ENCODE measurements at places on chromosomes 11 and 22.

- DNase-seq, result no peak
Observed at GRCh38 chr11:86099874-86100273, 31.0 kb upstream of the PICALM start.

DNA sequence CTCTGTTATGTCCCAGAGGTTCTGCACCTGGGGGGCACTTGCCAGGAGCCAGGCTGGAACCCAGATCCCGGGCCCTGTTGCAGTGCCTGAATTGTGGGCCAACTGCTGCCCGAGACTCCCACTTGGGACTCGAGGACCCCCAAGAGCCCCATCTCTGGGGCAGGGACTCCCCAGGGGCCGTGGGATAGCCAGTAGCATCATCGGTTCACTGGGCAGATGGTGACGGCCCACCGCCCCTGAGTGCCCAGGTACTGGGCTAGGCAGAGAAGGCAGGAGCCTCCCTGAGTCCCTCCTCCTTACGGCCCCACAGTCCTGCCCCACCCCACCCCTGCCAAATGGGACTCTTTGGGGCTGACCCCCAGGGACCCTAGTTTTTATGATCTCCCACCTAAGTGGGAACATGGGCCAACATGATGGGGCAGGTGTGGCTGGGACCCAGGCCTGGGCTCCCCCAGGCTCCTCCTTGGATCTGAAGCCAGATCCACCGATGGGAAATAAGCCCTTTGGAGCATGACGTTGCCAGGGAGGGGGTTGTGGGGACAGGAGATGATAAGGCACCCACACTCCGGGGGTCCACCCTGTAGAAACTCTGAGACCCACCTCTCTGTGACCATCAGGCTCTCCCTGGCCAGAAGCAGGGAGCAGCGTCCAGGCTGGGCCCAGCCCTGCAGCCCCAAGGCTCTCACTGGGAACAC, 94.5 kb upstream of the FGF3 start:
- no peak for DNase-seq

- no peak for DNase-seq
Observed at GRCh38 chr11:17578958-17579357, 31.9 kb downstream of the OTOG start.

- DNase-seq, result no peak
Observed at GRCh38 chr11:12089041-12089440, 21.3 kb upstream of the MICAL2 start.

GRCh38 chr11:9069862-9070470, 21.4 kb downstream of the SCUBE2 start:
- DNase-seq, result no peak

GRCh38 chr11:130431331-130431773, 2.9 kb upstream of the ADAMTS8 start:
- peak; percentile 18 for DNase-seq

DNA sequence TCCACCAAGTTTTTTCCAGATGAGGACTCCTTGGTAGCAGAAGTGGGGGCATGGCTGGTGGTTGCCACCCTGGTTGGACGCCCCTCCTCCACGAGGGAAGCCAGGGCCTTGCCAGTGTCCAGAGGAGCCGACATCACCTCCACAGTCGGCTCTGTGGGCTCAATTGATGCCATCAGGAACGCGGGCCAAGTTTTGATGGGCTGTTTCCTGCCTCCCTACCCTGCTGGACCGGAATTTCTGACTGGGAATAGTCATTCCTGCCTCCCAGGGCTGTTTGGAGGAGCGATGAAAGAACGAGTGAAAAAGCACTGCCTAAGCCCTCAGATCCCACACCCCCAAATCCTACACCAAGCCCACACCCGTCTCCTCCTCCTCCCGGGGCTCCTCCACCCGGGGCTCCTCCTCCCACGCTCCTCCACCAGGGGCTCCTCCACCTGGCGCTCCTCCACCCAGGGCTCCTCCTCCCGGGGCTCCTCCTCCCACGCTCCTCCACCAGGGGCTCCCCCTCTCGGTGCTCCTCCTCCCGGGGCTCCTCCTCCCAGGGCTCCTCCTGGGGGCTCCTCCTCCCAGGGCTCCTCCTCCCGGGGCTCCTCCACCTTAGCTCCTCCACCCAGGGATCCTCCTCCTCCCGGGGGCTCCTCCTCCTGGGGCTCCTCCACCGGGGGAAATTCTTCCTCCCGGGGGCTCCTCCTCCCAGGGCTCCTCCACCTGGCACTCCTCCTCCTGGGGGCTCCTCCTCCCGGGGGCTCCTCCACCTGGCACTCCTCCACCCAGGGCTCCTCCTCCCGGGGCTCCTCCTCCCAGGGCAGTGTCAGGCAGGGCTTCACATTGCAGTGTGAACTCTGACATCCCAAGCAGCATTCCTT, 10.0 kb upstream of the PRR5 start:
- no peak for DNase-seq

DNA sequence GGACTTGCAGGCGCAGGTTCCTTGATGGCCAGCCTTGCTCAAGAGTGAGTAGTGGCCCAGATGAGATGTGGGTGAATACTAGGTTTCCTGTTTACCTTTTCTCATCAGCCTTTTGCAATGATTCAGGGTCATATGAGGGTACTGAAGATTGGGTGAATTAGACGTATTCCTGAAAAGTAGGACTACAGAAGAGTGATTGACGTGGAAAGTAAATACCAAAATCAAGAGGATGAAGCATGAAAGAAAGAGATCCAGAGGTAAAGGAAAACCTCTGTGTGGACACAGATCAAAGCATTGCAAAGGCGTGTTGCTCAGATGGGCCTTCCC, 59.9 kb downstream of the CYB5R2 start:
- no peak for DNase-seq

- DNase-seq, result no peak
Observed at GRCh38 chr11:34427186-34427805, 11.4 kb upstream of the CAT start.

- DNase-seq, result no peak
Observed at GRCh38 chr11:77789731-77790476, 30.6 kb downstream of the RSF1 start.

DNA sequence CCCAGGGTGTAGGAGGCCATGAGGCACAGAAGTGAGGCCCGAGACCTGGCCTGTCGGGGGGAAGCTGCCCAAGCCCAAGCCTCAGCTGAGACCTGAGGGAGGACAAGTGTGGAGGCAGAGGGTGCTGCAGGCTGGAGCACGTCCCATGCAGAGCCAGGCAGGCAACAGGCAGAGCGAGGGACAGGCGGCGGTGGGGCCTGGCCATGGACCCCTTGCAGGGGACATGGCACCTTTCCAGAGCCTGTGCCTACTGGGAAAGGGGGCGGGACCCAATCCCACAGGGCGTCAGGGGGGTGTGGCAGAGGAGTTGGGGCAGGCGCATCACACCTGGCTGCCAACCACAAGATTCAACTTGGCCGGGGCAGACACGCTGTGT, 4.3 kb downstream of the TNNI2 start:
- DNase-seq, result no peak

GRCh38 chr22:34036931-34037330, 116.7 kb upstream of the LARGE1 start:
- DNase-seq, result no peak

DNA sequence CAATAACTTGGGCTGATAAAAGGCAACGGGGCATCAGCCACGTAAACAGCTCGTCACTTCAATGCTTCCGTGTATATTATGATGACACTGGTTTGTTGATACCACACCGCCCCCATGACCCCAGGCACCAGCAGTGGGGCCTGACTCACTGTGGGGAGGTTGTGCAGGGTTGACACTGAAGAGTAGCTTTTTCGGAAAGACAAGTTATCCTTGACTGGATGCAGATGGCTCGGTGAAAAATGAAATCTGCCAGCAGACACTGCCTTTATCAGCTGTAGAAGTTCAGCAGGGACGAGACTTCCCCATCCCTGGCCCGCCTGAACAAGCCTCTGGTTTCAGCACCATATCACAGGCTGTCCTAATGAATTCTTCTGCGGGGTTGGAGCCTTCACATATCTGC, 55.6 kb downstream of the WT1 start:
- DNase-seq, result no peak

DNA sequence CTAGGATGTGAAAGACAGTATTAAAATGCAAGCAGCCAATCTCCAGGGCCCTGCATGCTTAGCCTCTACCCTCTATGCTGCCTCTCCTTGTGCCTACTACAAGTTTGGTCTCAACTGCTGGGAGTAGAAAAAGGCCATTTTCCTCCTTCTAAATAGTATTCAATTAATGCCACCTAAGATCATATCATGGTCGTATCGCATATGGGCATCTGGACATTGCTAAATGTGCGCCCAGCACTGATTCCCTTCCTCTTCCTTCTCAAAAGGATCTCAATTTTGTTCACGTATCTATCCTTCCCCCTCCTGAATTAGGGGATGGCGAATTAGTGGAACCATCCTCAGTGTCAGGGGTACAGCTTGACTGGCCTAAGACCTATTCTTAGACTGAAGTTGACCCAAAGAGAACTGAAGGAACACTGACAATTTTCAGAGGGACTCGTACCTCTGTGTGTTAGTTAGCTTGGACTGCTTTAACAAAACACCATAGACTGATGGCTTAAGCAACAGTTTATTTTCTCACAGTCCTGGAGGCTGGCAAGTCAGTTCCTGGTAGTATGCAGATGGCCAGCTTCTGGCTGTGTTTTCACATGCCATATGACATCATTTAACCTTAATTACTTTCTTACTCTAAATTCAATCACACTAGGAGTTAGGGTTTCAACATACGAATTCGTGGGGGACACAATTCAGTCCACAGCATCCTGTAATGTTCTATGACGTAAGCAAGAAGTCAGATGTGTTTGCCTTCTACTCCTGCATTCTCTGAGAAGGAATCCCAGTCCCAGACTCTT, 8.5 kb upstream of the NUP50 start:
- no peak for DNase-seq

- no peak for DNase-seq
Observed at GRCh38 chr11:128821556-128821955, 45.5 kb downstream of the KCNJ1 start.

DNA sequence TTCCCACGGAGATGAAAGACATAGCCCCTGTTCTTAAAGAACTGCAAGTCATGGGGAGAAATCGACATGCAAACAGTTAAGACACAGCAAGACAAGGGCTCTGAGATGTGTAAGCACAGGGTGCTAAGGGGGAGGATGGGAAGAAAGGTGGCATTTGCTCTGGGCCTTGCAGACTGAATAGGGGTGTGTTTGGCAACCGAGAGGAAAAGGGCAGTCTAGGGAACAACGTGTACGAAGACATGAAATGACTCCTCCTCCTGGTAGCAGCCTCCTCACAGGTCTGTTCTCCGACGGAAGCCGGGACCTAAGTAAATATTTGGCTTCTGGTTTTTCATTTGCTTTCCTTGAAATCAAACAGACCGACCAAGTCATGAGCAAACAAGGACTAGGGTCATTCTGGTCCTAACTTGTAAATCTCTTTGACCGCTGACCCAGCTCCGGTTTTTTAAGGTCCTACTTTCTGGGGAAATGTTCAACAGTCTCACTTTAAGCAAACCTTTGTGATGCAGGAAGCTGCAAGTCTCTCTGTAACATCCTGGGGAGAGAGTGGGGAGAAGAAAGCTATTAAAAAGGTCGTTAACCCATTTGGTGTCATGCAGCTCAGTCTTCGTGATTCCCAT, 19.7 kb downstream of the NNMT start:
- no peak for DNase-seq

DNA sequence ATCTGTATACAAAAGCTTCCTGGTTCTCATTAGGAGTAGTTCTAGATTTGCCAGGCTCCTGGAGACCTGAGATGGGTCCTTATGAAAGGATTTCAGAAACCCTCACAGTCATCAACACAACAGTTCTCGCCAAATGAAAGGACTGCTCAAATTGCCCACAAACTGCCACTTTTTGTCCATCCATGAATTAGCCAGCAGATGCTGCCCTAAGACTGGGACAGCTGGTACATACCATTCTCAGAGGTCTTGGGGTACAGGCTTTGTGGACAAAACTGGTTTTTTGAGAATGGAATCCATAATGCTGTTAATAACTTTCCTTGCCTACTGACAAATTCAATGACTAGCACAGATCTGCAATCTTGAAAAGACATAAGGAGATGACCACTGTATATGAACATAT, 23.4 kb upstream of the BDNF start:
- no peak for DNase-seq

DNA sequence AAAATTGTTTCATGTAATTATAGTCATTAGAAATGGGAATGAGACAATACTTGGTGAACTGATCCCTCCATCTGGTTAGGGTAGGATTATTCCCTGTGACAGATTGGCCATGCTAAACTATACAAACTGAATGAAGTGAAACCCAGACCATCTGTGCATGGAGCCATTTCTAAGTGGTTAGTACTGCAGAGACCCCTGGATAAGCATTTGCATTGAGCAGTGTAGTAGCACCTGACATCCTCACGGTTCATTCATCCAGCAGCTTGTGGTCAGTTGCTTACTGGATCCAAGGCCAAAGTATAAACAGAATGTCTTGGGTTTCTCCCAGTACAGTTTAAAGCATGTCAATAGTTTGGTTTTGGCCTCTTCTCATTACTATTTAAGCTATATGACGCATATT, 93.8 kb upstream of the ARHGAP42 start:
- no peak for DNase-seq

DNA sequence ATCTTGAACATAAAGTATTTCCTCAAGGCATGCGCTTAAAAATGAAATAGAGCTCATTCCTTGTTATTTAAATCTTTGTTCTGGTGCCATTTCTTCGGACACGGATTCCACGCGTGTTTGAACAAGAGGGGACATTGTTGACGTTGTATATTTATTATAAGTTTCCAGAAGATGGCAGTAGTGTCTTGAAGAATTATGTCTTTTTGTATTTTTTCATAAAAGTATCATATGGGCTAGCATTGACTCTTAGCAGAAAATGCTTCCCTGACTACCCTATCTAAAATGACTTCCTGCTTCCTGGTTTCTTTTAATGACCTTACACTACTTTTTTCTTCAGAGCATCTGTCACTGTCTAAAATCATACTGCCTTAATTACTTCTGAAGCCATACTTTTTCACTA, 20.4 kb downstream of the BIRC2 start:
- DNase-seq, result no peak

DNA sequence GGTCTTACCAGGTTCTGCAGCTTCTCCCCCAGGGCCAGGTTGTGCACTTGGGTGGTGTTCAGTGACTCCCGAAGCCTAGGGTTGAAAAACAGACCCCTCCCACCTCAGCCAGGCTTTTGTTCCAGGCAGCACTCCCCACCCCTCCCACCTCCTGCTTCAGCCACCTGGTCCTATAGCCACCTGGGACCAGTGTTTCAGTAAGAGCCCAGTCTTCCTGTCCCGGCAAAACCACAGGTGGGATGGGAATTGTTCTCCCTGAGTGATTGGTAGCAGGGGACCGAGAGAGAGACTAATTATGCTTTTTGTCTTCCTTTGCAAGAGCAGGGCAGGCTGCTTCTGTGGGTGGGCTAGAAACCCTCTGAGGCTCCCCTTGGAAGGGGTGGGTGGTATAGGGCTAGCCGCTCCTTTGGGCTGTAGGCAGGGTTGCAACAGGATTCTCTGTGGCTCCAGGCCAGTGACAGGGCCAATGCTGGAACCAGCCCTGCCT, 8.5 kb upstream of the NAALADL1 start:
- DNase-seq, result no peak
